CD4-positive, alpha-beta T cell (primary cell): ENCODE measurements at places on chromosomes 16 and 17.

DNA sequence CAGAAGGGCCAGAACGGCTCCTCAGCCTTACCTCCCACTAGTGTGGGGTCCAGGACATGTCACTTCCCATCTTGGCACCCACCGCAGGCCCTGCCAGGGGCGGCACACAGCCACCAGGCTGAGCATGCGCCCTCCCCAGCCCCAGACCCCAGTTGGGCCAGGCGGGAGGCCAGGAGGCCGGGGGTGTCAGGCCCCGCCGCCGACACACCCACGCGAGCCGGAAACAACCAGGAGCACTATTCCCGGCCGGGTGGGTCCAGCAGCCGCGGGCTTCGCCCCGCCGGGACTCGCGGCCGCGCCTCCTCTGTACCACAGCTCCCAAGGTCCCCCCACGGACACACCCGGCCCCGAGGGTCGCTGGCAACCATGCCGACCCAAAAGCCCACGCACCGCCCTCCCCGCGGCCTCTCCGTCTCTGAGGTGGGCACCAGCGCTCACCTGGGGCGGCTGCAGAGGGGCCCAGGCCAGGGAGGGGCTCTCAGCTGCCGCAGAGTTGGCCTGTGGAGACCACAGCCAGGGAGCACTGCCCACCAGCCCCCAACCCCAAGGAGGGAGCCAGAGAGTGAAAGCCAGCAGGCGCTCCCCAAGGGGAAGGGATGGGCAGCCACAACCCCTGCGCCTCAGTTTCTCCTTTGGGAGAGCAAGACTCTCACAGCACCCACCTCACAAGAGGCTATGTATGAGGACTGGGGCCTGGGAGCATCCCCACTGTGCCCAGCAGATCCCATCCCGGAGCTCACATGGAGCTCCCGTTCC is 18.0 kb downstream of the B9D1 start:
- DNase-seq: no peak

- no peak for DNase-seq
Measured at GRCh38 chr17:41101586-41102259, at the start of gene KRTAP4-16. KRTAP4-16 (minus strand) TSS chr17:41102209; CDS start chr17:41102209, 0 bp downstream.

GRCh38 chr16:63461248-63461841 is 1425.1 kb upstream of the CDH8 start:
- DNase-seq: no peak

GRCh38 chr16:4944333-4945281 is 7.7 kb upstream of the PPL start:
- no peak for DNase-seq

DNA sequence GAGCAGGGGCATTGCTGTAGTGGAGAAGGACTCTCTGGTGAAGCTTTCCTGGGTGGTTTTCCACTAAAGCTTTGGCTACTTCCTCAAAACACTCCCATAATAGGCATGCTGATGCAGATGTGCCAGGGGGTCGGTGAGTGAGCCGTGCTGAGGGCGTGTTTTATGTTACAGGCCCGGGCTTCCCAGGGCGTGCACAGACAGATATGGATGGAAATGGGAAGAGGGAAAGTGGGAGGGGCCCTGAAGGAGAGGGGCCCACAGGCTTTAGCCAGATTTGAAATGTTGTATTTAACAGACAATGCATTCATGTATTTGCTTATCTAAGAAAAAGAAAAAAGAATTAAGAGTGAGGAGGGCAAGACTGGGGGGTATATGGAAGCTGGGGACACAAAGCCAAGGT is 56.3 kb downstream of the IL21R start:
- DNase-seq: no peak

- DNase-seq: peak; percentile 86
Measured at GRCh38 chr17:50478391-50479381, at the start of gene RSAD1. RSAD1 (plus strand) TSS chr17:50478860; CDS start chr17:50478885, 25 bp downstream.

GRCh38 chr17:67639979-67640378 is 77.8 kb upstream of the NOL11 start:
- DNase-seq: no peak

DNA sequence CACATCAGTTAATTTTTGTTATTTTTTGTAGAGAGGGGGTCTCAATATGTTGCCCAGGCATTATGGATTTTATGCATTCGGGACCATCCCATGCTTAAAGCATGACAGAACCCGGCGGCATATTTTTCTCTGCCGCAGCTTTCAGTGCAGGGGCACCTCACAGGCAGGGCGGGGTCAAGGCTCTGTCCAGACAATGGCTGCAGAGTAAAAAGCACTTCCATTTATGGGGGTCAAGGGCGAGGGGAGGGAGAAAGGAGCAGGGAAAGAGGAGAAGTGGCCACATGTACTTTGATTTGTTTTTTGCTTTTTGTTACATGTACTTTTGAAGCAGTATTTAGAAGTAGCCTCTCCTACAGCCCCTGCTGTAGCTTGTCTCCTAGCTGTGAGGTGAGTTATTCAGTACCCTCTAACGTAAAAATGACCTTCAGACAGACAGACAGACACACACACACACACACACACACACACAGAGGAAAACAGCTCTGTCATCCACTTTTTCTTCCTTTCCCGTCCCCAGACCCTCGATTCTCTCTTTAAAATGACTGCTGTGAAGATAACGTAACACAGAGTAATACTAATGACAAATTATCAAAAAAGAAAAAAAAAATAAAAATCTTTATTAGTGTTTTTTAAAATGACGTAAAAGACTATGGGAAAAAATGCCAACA is 856 bp upstream of the SCPEP1 start:
- DNase-seq: no peak

GRCh38 chr17:17966399-17966798 is 5.8 kb downstream of the TOM1L2 start:
- no peak for DNase-seq

GRCh38 chr16:11506741-11507305 is 79.9 kb downstream of the LITAF start:
- DNase-seq: no peak
